ENCODE measurements at places on chromosomes 1 and 21.

DNA sequence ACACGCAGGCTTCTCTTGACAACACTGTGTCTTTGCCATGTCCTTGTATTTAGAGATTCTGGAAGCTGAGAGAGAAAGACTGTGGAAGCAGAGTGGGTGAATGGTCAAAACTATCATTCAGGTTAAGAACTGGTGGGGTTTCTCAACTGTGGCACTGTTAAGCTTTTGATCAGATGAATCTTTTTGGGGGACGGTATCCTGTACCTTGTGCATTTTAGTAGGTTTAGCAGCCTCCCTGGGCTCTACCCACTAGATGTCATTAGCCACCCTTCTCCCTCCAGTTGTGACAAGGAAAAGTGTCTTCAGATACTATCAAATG lies 39.4 kb downstream of the ATP1A1 start:
- DNase-seq: no peak

- no peak for DNase-seq
Observed at GRCh38 chr1:114466334-114467014, 44.5 kb downstream of the TRIM33 start.

GRCh38 chr21:43902441-43902840 lies 37.4 kb downstream of the AGPAT3 start:
- DNase-seq: no peak

GRCh38 chr1:159008744-159009188 lies 941 bp upstream of the IFI16 start:
- no peak for DNase-seq

DNA sequence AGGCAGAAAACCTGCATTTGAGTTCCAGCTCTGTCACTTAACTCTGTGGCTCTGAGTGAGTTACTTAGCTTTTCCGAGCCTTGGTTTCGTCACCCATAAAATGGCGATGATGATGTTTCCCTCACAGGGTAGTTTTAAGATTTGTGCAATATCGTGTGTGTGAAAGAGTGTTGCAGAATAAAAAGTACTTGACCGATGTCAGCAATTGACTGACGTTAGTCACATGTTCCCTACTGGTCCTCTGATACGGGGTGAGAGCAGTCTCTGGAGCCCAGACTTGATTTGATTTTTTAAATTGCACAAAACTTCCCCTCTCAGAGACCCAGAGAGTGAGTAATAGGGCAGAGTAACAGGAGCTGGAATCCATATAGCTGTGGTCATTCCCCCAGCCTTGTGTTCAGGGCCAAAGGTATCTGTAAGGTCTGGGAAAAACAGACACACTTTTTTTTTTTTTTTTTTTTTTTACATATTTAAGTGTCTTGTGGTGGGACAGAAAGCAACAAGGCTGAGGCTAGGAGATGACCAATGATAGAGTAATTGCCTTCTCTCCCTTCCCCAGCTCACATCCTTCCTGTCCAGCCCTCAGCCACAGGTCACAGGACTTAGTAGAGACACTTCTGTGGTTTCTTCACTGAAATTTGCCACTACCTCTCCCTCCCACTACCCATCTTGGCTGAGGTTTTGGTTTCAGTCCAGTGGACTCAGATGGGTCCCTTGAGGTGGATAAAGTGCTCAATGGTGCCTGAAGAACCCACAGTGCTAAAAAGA lies 2.0 kb downstream of the FCER1G start:
- DNase-seq: no peak

DNA sequence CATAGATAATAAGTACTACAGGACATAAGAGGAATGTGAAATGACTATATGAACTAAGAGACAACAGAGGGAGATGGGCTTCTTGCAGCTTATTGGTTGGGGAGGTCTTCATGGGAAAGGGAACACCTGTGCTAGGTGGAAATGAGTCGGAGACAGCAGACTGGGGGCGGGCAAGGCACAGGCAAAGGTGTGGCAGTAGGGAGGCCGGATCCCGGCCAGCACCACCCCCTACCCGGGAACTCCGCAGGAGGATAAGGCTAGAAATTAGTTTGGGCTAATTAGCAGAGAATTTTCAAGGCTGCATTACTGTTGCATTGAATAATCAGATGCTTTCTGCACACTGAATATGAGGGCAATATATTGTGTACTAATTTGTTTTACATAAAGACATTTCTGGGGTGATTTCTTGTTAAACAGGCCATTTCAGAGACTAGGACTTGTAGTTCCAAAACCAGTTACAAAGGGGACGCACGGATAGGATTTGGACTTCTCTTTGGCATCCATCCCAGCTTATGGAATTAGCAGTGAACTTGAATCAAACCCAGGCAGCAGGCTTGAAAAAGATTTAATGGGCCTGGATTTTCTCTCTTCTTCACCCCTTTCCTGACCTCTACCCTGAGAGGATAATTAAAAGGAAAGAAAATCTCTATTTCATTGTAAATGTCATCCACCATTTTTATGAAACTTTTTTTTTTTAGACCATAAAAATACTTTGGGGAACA lies 2.2 kb upstream of the HUNK start:
- DNase-seq: no peak

- DNase-seq: no peak
Observed at GRCh38 chr1:95640746-95641145, 406.7 kb downstream of the RWDD3 start.

DNA sequence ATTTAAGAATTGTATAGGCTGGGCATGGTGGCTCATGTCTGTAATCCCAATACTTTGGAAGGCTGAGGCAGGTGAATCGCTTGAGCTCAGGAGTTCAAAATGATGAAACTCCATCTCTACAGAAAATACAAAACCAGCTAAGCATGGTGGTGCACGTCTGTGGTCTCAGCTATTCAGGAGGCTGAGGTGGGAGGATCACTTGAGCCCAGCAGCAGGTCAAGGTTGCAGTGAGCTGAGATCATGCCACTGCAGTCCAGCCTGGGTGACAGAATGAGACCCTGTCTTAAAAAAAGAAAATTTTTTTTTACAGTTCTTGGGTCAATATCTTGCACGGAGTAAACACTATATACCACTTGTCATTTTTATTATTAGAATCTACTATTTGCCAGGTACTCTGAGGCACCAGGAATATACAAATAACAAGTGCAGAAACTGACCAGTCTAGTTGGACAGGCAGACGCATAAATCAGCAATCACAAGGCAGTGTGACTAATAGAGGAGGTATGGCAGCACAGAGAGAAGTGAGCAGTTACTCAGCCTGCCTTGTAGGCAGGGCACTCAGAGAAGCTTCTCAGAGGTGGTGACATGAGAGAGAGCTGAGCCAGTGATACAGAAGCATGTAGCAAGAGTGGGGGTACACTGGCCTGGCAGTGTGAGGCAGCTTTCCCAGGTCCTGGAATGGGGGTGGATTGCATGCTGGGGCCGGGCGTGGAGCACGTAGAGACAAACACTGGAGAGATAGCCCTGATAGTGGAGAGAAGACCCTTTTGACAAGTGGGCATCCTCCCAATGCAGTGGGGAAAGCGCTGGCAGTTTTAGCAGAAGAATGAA lies 8.0 kb downstream of the PHLDA3 start:
- no peak for DNase-seq

GRCh38 chr21:22278366-22278765 lies 1280.2 kb downstream of the NCAM2 start:
- DNase-seq: no peak

GRCh38 chr1:84019217-84019616 lies 20.3 kb upstream of the TTLL7 start:
- DNase-seq: no peak

DNA sequence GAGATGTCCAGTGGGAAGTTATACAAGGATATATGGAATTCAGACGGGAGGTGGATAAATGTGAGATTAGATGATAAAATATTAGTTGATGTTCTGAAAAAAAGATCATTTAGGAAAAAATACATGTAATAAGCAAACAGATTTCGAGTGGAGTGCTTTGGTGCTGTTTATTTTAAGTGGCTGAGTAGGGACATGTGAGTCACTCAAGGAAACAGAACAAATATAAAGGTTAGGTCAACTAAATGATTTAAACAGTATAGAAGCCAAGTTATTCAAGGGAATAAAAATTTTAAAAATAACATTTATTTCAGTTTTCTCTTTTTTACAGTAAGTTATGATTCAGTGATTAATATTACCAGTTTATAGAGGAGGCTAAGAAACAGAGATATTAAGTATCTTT lies 1046.7 kb upstream of the B3GALT2 start:
- no peak for DNase-seq

DNA sequence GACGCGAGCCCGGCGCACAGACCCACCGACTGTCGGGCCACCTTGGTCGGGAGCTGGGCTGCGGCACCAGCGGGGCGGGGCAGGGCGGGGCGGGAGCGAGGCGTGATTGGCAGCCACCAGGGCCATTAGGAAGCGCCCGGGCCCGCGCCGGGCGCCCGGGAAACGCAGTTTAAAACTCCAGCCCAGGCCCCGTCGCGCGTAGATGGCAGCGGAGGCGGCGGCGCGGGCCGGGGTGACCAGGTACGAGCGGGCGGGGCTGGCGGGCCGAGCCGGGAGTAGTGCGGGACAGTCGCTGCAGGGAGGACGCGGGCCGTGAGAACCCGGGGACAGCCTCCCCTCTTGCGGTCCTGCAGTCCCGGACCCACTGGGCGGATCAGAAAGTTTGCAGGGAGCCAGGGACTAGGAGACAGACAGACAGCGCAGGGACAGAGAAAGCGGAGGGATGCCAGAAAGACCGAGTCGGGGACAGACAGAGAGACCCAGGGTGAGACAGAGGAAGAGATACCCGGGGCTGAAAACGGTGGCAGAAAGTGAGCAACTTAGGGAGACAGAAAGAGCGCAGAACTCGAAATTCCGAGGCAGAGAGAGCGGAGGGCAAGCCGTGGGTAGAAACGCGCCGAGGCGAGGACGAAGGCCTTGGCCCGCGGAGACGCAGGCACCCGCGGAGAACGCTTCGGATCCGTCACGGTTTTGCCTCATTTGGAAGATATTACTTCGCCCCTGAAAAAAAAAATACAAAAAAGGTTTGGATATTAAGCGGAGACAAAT lies at the start of gene DMBX1:
TSS of gene DMBX1 (plus strand) at position 199 of the 768 bp plus-strand sequence. CDS start 17,175 bp downstream, outside the sequence.
- peak; percentile 65 for DNase-seq

GRCh38 chr1:11279630-11280029 lies 6.6 kb downstream of the UBIAD1 start:
- no peak for DNase-seq

GRCh38 chr1:47209091-47209490 lies 19.3 kb upstream of the PDZK1IP1 start:
- no peak for DNase-seq

DNA sequence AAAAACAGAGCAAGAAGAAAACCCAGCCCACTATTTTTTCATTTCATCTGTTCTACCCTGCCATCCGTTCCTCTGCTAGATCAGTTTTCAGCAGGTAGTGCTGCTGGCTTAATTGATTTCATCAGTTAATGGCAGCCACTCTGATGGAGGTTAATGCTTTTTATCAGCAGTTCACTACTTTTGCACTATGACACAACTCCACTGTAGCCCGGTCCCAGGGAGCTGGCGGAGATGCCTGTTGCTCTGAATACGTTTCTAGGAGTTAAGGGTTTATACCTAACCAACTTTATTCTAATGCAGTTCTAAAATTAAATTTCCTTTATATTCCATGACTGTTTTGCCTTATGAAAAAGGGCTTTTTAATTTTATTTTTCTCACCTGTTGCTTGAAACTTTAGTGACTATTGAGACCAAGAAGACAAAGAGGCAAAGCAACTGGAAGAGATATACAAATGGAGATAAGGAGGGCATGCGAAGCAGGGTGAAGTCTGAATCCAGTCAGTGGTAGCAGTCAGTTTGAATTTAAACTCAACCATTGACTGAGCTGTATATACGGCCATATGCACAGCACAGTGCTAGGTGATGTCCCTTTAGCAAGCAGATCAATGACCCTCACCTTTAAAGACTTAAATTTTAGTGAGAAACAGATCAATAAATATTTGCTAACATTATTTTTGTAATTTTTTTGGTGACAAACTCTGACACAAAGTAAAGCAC lies 477.9 kb downstream of the LMO4 start:
- no peak for DNase-seq

- no peak for DNase-seq
Observed at GRCh38 chr1:225424562-225425200, 3.2 kb downstream of the LBR start.

DNA sequence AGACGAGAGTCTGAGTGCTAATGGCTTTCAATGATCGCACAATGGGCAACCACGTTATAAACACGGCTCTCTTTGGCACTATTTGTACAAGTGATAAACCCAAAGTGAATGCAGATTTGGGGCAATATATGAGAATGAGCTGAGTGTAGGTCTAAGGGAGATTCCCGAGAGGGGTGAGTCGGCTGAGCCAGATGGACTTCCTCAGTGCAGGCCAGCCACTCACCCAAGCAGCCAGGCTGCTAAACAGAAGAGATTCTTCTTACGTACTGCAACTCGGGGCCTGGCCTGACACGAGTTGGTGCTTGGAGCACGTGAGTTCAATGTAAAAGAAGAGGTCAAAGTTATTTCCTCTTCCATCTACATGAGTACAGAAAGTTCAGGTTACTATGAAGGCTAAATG lies 6.2 kb upstream of the MIXL1 start:
- DNase-seq: no peak

DNA sequence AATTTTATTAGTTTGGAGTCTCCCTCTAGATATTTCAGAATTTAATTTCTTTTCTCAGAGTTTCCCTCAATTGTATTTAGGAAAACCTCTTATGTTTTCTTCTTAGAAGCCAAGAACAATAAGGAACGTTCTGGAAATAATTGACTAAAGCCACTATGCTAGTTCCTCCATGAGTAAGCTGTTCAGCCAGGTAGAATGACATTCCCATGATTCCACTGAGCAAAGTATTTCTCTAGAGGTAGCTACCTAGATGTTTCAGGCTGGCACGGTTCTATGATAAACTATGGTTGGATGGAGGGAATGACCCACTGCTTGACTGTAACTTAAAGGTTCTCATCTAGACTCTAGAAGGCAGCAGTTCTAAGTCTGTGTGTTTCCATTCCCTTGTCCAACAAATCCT lies 62.4 kb downstream of the CLDN17 start:
- no peak for DNase-seq

DNA sequence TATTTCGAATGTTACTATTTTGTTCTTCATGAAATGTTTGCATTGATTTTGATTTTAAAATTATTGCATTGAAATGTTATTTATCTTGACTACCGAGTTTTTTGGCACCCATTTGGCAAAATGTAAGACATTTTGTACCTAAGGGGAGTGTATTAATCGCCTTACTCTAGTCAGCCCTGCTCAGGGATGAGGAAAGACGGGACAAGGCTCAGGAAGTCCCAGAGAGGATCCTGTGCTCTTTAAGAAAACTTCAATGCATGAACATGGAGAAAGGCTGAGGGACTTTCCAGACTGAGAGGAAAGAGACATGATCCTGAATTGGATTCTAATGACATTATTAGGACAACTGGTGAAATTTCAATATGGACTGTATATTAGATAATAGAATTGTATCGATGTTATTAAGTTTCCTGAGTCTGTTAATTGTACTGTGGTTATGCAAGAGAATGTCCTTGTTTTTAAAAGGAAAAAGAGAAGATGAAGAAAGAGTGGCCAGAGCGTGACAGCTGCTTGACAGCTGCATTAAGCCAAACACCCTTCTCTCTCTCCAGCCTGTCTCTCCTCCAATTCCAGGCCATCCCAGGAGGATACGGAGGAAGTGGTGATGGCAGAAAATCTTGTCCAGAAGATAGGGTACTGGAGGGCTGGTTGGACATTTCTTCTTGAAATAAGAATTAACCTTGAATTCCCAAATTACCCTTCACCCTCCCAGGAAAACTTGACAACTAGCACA lies 66.0 kb downstream of the PLEKHA6 start:
- no peak for DNase-seq
